ENCODE measurements at places on chromosomes 2 and 18.

- no peak for DNase-seq
Observed at GRCh38 chr2:202933139-202933510, 21.1 kb downstream of the CARF start.

- no peak for DNase-seq
Observed at GRCh38 chr2:151060287-151060686, 201.4 kb downstream of the RBM43 start.

- no peak for DNase-seq
Observed at GRCh38 chr2:219508971-219509779, 5.1 kb upstream of the ASIC4 start.

GRCh38 chr2:40036241-40036640, 257.2 kb upstream of the THUMPD2 start:
- no peak for DNase-seq

GRCh38 chr18:65230311-65230710, 520.5 kb upstream of the CDH7 start:
- no peak for DNase-seq

GRCh38 chr2:129757915-129758783, 221.3 kb upstream of the RAB6C start:
- DNase-seq, result no peak

GRCh38 chr18:29560270-29560669, 1383.3 kb upstream of the CDH2 start:
- DNase-seq, result no peak

GRCh38 chr2:149885946-149886345, 298.4 kb upstream of the MMADHC start:
- DNase-seq, result no peak

- DNase-seq, result no peak
Observed at GRCh38 chr2:226740039-226740648, 59.5 kb downstream of the IRS1 start.

DNA sequence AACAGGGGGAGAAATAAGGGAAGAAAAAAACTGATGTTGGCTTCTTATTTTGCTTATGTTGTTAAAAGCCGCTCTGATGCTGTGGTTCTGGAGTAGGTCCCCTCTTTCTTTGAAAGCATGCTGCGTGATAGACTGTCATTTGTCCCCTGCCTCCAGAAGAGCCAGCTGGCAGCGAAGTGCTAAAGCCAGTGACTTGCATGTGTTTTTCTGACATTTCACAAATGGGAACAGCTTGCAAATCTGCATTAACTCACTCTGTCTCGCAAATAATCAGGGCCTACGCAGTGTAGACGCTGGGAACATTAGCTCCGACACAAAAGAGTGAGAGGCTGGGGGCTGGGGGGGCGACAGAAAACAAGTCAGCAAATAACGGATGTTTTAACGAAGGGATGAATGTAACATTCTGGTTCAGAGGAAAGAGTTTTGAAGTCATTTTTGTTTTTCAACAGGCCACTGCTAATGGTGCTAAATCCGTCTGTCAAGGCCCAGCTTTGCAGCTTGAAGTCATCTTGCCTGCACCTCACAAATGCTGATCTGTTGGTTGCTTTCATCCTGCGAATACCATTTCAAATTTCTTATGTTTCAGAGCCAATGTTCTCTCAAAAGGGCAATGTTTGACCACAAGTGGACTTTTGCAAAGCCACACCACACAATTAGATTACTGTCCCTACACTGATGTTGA, 68.8 kb upstream of the PIK3C3 start:
- no peak for DNase-seq

DNA sequence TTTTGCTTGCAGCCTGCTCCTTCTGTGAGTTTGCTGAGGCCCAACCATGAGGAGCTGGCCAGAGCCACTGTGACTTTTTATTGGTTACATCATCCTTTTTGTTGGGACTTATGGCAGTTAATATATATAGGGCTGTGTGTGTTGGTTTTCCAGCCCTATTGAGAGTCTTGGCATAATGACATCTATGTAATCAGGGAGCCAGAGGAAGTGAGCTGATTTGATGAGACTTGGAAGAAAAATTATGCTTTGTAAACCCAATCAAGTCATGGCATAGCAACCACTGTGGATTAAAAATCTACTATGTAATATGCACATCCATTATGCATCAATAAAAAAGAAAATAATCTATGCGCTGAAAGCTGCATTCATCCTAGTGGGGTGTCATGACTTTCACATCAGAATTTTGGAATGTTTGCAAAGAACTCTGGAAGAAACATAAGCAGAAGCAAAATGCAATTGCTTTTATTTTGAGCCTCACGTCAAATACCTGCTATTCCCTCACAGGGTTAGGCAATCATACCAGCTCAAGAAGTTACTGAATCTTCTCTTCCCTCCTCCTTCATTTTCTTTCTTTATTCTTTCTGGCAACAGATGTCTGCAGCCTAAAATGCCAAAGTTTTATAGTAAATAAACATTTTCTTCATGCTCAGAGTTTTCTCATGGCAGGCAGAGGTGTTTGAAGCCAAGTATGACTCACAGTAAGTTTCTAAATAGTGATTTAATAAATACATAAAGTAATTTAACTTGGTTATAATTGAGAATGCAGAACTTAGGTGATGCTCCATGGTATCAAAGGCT, 308.5 kb downstream of the KCNS3 start:
- no peak for DNase-seq

DNA sequence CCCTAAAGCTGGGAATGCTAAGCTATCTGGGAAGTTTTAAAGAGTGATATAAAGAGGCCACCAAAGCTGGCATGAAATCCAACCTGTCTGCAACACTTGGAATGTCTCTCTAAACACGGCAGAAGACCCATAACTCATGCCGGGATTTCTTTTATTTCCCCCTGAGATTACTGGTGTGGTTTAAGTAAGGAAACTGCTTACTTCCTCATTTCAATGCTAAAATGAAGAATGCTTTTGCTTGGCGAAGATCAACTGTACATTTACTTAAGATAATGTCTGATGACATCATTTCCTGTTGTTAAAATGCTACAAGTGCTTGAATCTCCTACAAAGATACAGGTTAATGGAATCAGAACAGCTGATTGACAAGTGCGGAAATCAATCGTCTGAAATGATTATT, 353.8 kb upstream of the SALL3 start:
- no peak for DNase-seq

DNA sequence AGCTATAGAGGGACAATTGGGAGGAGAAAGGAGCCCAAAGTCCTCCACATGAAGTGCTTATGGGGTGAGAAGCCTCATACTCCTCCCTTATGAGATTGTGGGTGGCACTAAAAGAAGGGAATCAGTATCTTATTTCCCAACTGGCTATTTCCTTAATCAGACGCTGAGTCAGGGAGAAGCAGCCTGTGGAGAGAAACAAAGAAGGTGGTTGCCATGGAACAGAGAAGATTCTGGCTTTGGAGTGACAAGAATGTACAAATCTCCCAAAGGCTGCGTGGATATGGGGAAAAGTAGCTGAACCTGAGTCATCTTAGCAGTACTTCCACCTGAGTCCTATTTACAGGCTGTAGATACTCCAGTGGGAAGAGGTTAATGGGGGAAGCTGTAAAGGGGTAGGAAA, 115.8 kb upstream of the CWC22 start:
- no peak for DNase-seq

DNA sequence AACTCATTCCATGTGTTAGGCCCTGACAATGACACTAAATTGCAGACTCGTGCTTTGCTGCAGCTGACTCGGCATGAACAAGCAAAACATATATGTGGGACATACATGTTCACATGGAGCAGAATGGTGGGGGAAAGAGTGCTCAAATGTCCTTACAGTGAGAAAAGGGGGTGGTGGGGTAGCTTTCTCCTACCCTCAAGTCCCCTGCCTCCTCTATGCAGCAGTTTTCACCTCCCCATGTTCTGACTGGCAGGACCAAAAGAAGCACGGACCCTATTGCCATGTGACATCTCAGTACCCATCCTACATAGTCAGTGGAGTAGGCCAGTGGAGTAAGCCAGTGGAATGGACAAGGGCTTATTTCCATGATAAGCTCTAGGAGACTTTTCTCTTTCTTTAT, 259.3 kb downstream of the TTC32 start:
- DNase-seq, result no peak

GRCh38 chr2:77479895-77480294, 42.3 kb downstream of the LRRTM4 start:
- DNase-seq, result no peak

- no peak for DNase-seq
Observed at GRCh38 chr2:71884303-71885042, 263.2 kb downstream of the CYP26B1 start.

DNA sequence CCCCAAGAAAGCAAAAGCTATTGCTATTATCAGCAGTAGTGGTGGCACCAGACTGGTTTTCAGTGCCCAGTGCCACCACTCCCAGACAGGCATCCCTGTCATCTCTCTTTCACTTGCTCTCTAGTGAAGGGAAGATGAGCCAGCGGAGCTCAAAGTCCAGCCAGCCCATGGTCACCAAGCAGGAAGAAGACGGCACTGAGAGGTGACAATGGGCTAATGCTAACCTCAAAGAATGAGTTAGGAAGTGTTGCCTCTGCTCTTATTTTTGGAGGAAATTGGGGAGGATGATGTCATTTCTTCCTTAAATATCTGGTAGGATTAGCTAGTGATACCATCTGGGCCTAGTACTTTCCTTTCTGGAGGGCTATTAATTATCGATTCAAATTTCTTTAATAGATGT, 1.7 kb downstream of the SP140 start:
- no peak for DNase-seq

DNA sequence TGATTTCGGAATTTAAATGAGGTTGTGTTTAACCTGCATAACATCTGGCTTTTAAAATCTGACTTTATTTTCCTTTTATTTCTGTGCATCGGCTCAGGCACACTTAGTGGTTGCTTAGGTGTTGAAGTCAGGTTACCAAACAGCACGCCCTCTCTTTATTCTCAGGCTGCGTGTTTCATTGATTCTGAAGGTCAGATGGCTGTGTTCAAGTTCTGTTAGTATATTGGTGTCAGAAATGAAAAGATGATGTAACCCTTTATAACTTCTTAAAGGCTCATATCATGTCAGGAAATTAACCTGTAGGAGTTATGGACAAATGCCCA, 246.5 kb downstream of the LDLRAD4 start:
- no peak for DNase-seq

DNA sequence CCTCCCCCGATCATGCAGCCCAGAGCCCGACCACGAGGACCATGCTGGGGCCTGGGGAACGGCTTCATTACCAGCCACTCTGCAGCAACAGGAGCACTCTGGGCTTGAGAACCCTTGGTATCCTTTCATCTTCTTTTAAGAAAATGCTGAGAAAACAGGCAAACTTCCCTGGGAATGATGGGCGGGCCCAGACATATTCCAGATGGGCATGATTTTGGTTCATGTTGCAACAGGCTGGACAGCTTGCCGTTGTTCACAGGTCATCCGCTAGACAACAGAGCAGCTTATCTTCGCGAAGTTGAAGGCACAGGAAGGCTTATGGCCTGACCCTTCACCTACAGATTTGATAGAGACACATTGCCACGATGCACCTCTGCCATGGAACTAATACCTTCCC, 121.0 kb downstream of the KLHL29 start:
- no peak for DNase-seq

DNA sequence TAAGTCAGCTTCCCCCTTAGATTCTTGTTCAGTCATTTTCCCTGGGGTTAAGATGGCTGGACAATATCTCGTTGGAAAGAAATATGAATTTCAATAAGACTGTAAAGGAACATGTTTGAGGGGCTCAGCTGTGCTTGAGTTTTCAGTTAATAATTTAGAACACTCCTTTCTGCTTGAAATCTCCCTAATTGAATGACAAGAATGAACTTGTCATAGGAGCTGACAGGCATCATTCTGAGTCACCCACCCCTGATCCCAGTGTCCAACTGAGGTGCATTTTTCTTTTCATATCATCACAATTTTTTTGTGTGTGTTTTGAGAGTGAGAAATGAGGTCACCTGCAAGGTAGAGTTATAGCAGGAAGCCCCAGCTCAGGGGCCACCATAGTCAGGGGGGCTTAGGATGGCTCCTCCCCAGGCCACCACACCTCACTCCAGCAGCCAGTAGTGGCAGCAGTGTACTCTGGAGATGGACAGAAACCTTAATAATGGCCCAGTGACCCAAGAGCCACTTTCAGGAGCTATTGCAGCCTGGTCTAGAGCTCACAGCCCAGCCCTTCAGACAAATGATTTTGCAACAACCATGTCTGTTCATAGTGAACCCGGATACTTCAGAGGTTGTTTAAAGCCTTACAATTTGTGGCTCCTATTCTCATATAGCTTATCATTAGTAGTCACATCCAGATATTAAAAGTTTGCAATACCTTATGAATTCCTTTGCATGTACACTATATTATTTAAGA, 174.5 kb downstream of the MAIP1 start:
- DNase-seq, result no peak

DNA sequence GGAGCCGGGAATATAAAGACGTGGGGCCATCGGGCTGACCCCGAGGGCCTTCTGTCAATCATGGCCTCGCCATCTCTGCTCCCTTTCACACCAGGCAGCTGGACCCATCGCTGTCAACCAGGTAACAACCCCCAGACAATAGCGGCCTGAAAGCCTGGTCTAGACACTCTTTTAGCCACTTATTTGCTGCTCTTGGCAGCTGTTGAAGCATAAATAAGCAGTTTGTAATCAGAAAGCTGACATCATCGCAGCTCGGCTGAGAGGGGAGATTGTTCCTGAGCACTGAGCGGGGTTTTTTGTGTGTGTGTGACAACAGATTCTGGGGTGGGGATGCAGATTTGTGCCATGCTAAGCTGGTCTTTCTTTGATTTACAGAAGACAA, 423.6 kb upstream of the POU3F3 start:
- DNase-seq, result no peak

DNA sequence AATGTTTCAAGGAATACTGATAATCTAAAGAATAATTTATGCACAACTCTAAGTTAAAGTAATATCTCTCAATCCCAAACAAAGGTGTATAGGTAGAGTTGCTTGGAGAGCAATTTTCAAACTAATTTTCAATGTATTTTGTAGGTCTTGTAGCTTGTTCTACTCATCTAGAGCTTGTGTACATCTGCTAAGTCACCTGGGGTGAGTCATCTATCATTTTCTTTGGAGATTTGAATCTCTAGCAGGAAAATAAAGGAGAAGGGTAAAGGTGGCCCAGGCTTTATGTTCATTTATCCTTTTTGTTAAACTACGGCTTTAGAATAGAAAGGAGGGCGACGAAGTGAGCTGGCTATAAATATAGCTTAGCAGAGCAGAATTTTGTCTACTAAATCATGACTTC, 76.8 kb upstream of the THUMPD2 start:
- no peak for DNase-seq

Data from GM18507 (cell line).